ENCODE measurements at places on chromosomes 7 and 10.

DNA sequence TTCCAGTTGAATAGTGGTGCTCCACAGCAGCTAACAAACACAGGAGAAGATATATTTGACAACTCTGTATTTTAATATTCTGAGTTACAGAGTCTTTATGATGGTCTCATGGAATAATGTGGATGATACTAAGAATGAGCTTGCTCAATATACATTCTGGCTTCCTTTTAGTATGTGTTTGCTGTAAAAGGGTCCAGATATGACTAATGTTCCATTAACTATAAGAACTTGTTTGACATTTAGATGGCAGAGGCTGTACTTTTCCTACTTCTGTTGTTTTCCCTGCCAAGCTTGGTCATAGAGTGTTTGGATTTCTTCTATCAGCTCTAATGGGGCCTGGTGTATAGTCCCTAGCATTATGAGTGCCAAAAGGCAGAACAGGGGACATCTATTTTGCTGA, 61.5 kb upstream of the GPR22 start:
- DNase-seq = no peak

DNA sequence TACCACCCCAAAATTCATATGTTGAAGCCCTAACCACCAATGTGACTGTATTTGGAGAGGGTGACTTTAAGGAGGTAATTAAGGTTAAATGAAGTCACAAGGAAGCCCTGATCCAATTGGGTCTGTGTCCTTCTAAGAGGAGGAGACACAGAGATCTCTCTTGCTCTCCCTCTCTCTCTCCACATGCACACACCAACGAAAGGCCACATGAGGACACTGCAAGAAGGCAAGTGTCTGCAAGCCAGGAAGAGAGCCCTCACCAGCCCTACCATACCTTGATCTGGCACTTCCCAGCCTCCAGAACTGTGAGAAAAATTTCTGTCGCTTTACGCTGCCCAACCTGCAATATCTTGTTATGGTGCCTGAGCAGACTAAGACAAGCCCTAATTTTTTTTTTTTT, 56.0 kb upstream of the NEBL start:
- no peak for DNase-seq

DNA sequence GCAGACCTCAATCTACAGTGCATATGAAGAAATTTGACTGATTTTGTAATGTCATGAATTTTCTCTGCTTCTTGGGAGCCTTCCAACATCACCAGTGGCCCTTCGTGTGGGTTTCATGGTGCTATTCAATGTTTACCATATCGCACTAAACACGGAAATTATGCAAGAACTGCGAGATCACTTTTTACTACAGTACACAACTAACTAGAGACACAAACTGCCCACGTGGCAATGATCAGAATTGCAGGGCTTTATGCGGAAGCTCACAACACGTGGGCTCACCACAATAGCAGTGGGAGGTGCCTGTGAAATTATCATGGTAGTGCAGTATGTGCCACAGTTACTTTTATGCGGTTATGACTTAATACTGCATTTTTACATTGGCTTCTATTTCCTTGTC, 449.7 kb upstream of the KLF6 start:
- no peak for DNase-seq

- DNase-seq = no peak
Measured at GRCh38 chr10:98131619-98132018, 2.8 kb upstream of the R3HCC1L start.

- DNase-seq = no peak
Measured at GRCh38 chr7:91344911-91345310, 80.7 kb downstream of the FZD1 start.

DNA sequence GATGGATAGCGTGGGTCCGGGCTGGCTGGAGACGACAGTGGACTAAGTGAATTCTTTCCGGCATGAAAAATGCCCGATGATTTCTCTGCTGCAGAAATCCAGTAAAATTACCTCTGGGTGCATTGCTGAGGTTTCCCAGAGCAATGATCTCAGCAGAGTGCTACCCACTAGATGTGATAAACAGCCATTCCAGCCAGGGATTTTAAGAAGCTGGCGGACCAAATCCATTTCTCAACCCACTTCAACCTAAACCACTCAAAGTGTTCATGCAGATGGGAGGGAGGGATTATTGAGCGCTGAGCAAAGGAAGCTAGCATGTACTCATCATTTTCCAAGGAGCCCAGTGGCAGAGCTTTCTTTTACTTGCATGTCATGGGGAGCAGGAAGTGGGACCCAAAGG, 116.7 kb downstream of the PRKCQ start:
- DNase-seq = no peak

DNA sequence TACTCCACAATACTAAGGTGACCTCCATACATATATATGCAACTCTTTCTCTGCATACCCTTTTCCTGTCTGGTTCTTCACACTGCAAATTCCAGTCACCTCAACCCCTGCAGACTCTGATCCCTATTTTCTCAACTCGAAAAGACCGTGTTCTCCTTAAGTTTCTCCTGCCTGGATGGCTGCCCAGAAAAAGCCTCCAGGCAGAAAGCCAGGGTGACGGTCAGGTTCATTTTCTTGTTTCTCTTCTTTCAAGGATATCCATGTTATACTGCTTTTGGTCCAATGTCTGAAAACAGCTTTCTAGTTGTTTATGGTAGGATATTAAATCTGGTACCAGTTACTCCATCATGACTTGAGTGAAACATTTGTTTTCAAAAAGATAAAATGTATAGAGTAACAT, 267.8 kb upstream of the MYO3A start:
- DNase-seq = no peak

GRCh38 chr7:79149831-79150230, 303.6 kb downstream of the MAGI2 start:
- no peak for DNase-seq

GRCh38 chr10:78434886-78435285, 401.2 kb downstream of the RPS24 start:
- no peak for DNase-seq

DNA sequence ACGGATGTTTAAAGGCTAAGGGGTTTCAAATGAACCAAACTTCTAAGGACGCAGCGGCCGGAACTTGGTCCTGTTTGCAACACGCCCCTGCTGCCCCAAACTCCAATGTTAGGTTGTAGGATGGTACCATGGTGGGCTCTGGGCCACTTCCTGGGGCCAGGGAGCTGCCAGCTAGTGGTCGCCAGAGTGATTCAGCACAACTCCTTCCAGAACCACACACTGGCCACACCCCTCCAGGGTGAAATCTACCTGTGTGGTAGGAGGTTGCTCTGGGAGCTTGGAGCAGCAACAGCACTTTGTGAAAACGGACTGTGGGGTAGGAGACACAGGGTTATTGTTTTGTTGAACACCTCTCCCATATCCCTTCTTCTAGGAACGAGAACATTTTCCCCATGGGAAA, 161.1 kb downstream of the FANK1 start:
- no peak for DNase-seq

DNA sequence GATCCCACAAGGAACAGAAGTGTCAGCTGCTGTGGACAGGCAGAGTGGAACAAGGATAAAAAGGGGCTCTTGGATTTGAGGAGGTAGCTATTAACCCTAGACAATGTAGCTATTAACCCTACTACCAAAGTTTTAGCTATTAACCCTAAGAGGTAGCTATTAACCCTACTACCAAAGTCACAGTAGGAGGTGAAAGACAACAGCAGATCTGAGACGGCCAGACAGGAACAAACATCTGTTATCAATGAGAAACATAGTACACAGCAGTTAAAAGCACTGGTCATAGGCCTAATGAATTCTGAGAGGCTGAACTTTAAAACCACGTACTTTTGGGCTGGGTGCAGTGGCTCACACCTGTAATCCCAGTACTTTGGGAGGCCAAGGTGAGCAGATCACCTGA, 11.9 kb downstream of the ERCC6 start:
- no peak for DNase-seq

GRCh38 chr10:11170574-11170973, 152.9 kb downstream of the CELF2 start:
- DNase-seq = no peak

DNA sequence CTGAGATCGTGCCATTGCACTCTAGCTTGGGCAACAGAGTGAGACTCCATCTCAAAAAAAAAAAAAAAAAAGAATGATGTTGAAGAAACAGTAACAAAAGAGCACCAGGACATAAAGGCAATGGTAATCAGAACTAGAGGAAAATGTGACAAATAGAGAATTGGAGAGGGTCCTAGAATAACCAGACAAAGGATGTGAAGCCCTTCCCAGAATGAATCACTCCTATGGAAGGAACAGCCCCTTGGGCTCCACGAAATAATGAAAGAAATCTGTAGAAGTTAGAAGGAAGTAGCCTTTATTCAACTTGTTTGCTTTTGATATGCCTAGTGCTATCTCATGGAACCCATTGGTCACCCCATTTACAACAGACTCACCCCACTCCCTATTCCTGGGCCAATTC, 169.2 kb downstream of the SUGCT start:
- DNase-seq = no peak

DNA sequence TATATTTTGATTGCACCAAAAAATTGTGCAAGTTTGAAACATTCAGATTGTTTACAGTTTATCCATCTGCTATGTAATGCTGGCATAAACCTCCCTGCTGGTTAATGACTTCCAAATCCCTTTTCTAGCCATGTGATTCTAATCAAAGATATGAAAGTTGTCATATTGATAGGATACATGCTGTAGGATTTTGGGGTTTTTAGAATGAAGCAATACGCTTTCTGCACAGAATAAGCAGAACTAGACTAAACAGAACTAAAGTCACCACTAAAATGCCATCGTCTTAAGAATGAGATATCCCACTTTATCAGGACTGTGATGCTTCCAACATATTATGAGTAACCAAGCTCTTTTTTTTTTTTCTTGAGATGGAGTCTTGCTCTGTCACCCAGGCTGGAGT, 856 bp downstream of the SSMEM1 start:
- DNase-seq = no peak

- DNase-seq = no peak
Measured at GRCh38 chr7:96598421-96598820, 111.2 kb downstream of the SEM1 start.

- DNase-seq = no peak
Measured at GRCh38 chr7:1423264-1423811, 35.9 kb downstream of the MICALL2 start.

GRCh38 chr10:8852546-8852945, 798.1 kb downstream of the GATA3 start:
- DNase-seq = no peak

All from AG04449 (cell line).